ENCODE measurements at places on chromosomes 7 and 10.

- no peak for DNase-seq
Observed at GRCh38 chr7:1968397-1969111, 264.2 kb downstream of the MAD1L1 start.

GRCh38 chr10:110859973-110860376 lies 11.8 kb upstream of the PDCD4 start:
- no peak for DNase-seq

- DNase-seq, result no peak
Observed at GRCh38 chr10:89662596-89662995, 17.6 kb upstream of the PANK1 start.

DNA sequence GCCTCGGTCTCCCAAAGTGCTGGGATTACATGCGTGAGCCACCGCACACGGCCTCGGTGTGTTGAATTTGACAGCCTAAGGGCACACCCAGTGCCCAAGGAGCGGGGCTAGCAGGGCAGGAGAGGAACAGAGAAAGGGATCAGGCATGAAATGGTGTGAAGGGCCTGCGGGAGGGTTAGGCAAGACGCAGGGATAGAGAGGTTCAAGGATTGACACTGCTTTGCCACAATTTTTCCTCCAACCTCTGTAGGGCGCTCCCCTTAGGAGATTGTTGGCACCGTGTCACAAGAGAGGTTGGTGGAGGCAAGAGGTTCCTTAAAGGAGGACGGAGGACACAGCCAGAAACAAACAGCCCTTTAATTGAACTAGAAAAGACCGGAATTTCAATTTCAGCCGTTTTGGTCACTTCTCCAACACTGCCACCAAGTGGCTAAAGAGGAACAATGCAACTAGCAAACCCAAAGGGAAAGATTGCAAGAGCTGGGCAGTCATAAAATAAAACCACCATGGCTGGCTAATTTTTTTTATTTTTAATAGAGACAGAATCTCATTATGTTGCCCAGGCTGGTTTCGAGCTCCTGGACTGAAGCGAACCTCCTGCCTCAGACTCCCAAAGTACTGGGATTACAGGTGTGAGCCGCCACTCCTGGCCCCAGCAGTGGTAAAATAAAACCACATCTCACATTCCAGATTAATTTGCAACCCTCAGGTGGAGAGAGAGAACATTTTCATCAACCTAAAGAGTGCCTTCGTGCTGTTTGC lies 6.9 kb upstream of the CREB3L2 start:
- DNase-seq, result peak; percentile 34

- DNase-seq, result no peak
Observed at GRCh38 chr10:109741712-109742111, 181.6 kb downstream of the XPNPEP1 start.

GRCh38 chr10:43424416-43424815 lies 12.5 kb upstream of the ZNF487 start:
- DNase-seq, result no peak

Measured in activated T-cell treated with anti-CD3 and anti-CD28 coated beads, Interleukin-2, amount 50 U/mL, for 1 hour (primary cell).